H4 (cell line): ENCODE measurements at places on chromosomes 1 and 21. TPM values are rescaled to one million over a fixed set of nuclear protein-coding genes. Genes with fewer than 3 reads are reported as not detected.

- DNase-seq, result no peak
Observed at GRCh38 chr1:114081437-114082303, 72.0 kb downstream of the SYT6 start.

DNA sequence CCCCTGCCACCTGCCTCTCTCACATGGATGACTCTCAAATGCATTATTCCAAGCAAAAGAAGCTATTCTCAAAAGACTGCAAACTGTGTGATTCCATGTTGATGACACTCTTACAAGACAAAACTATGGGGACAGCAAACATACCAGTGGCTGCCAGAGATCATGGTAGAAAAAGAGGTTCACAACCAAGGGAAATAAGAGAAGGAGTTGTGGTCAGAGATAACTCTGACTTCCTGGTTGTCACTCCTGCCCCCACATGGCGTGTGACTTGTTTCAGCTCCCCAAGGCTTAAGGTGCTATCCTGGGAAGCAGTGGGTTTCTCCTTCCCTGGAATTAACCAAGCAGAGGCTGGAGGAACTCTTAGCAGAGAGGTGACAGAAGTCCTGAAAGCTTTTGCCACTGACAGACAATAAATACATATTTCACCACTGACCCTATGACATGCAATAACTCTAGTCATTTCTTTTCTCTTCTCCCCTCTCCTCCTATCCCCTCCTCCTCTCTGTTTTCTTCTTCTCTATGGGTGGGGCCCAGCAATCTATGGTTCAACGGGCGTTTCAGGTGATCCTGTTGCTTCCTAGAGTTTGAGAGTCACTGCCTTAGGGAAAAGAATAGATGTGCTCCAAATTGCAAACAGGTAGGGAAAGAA is 185.1 kb downstream of the FCRL5 start:
- DNase-seq, result no peak

Gene RHBDL2
- total RNA-seq, result not detected in 2 replicates

DNA sequence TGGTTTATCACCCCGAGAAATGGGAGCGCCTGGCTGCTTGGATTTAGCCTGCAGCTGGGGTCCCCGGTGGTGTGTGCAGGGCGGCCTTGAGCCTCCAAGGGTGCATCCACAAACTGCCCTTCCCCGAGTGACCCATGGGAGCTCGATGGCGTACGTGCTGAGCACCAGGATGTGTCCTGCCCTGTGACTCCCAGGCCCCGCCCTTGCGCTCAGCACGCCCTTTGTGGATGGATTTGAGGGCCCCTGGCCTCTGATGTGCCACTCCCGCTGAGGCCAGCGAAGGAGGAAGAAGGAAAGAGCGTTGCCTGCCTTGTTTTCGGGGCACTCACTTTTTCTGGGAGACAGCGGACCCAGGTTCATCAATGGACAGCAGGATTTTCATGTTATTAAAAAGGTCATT is 1.7 kb upstream of the TFF3 start:
- no peak for DNase-seq

Gene RSRP1
- 23.1 and 31.2 TPM in 2 replicates for total RNA-seq

DNA sequence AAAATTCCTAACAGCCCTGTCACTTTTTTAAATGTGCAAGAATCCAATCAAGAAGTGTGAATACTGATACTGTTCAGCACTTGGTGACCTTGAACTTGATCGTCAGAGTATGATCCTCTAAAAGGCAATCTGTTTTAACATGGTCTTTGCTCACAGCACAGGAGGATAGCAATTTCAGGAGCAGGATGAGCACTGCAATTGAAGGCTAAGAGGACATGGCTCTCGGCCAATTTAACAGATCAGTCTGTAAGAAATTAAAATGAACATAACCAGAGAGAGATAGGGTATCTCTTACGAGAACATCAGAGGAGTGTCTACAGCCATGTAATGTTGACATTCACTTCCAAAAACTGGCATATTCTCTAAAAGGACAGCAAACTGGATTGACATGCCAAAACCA is 243.1 kb downstream of the LTN1 start:
- DNase-seq, result no peak

Gene NHLH1
- 0.04 TPM in 1 of 2 replicates, not detected in the other for total RNA-seq

GRCh38 chr1:223011505-223011856 is 131.6 kb downstream of the TLR5 start:
- DNase-seq, result no peak

Gene FNDC10
- 0.85 and 1.2 TPM in 2 replicates for total RNA-seq

DNA sequence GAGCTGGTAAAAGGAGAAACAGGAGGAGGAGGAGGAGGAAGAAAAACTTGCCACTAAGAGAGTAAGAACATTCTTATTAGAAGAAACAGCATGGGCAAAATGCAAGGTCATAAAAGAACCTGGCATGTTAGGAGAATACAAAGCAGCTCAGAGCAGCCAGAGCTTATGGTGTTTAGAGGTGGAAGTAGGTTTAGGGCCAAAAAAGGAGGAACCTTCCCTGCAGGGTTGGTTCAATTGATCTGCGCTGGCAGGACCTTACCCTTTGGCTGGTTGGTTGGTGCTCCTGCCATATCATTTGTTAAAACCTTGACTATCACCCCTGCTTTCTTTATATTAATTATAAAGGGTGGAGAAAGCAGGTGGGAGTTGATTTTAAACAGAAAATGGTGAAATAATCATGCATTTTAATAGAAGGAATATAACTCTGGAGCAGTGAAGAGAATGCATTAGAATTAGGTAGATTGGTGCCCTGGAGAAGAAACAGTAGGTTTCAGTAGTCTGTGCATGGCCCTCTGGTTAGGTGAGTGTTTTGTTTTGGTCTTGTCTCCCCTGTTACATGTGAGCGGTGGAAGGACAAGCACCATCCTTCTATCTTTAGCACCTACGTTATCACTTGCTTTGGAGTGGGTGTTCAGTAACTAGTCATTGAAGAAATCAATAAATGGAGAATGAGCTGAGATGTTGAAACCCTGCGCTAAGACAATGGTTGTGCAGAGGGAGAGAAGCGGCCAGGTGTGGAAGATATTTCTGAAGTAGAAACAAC is 110.4 kb upstream of the NGF start:
- no peak for DNase-seq

- no peak for DNase-seq
Observed at GRCh38 chr1:41609166-41609883, 124.8 kb upstream of the EDN2 start.

Gene TMPRSS15
- total RNA-seq, result 0.37 and 1.4 TPM in 2 replicates

Gene RAVER2
- 17.4 and 19.8 TPM in 2 replicates for total RNA-seq

DNA sequence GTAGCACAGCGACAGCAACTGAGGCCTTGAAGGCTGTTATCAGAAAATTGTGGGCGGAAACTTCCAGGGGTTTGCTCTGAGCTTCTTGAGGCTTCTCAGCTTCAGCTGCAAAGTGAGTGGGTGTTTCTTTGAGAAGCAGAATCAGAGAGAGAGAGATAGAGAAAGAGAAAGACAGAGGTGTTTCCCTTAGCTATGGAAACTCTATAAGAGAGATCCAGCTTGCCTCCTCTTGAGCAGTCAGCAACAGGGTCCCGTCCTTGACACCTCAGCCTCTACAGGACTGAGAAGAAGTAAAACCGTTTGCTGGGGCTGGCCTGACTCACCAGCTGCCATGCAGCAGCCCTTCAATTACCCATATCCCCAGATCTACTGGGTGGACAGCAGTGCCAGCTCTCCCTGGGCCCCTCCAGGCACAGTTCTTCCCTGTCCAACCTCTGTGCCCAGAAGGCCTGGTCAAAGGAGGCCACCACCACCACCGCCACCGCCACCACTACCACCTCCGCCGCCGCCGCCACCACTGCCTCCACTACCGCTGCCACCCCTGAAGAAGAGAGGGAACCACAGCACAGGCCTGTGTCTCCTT is at the start of gene FASLG:
FASLG (plus strand) TSS at position 233 of the 583 bp plus-strand sequence; CDS start at position 332, 99 bp downstream.
- DNase-seq, result no peak

GRCh38 chr1:58784758-58785441 is 1.1 kb upstream of the JUN start:
- peak; percentile 90 for DNase-seq

GRCh38 chr1:70948396-70949017 is 99.1 kb downstream of the PTGER3 start:
- DNase-seq, result no peak

Gene BATF3
- 3.8 and 6.5 TPM in 2 replicates for total RNA-seq

Gene TEKT2
- total RNA-seq, result not detected in 2 replicates

DNA sequence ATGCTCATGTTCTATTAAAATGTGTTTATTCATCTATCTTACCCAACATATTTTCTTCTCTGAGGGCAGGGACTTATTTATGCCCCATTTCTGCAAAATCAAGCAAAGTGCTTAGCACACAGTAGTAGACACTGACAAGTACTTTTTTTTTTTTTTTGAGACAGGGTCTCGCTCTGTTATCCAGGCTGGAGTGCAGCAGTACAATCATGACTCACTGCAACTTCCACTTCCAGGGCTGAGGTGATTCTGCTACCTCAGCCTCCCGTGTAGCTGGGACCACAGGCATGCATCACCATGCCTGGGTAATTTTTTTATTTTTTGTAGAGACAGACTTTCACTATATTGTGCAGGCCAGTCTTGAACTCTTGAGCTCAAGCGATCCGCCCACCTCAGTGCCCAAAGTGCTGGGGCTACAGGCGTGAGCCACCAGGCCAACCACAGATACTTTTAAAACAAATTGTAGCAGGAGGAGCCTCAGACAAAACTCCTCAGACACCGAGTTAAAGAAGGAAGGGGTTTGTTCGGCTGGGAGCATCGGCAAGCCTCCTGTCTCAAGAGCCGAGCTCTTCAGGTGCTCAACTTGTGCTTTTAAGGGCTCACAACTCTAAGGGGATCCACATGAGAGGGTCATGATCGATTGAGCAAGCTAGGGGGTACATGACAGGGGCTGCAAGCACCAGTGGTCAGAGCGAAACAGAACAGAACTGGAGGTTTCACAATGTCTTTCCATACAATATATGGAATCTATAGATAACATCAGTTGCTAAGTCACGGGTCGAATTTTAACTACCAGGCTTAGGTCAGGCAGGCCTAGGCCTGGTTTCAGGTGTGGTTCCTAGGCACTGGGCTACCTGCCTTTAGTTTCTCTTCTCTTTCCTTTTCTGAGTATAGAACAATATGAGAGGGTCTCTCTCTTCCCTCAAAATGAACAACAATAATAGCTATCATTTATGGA is 5.7 kb upstream of the TMEM167B start:
- DNase-seq, result peak; percentile 65

- DNase-seq, result peak; percentile 68
Observed at GRCh38 chr21:31282095-31282709, 61.9 kb downstream of the TIAM1 start.

DNA sequence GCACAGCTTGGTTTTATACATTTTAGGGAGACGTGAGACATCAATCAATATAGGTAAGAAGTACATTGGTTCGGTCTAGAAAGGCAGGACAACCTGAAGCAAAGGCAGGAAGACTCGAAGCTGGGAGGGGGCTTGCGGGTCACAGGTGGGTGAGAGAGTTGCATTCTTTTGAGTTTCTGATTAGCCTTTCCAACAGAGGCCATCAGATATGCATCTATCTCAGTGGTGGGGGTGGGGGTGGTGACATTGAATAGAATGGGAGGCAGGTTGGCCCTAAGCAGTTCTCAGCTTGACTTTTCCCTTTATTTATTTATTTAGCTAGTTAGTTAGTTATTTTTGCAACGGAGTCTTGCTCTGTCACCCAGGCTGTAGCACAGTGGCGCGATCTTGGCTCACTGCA is 85.6 kb downstream of the WDR4 start:
- DNase-seq, result no peak

DNA sequence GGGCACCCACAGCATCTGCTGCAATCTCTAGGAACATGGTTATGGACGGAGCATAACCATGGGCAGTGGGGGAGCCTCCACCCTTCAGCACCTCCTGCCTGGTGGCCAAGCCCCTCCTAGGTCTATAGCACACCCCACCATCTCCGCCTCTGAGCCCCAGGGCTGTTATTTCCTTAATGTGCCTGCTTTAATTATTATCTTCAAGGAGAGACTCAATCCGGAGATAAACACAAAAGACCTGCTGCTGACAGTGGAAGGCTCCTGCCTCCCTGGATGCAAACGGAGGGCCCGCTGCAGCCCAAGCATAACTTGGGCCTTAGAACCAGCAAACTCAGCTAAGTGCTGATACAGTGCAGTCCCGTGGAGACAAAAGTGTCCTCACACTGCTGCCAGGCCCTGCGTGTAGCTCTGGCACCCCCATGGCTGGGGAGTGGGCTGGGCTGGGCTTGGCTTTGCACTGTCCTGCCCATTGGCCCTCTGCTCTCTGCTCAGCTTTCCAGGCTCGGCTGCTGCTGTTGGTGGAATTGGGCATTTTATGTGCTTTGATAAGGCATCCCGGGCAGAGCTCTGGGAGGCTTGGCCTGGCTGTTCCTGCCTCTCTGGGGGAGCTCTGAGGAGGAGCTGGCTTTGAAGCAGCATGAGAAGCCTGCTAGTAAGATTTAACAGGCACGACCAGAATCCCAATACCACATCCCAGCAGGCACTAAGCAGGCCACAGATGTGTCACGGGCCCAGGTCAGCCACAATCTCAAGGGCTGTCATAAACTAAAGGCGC is 620.2 kb downstream of the PTPRU start:
- DNase-seq, result no peak

GRCh38 chr1:225921734-225922709 is 2.0 kb downstream of the PYCR2 start:
- no peak for DNase-seq

DNA sequence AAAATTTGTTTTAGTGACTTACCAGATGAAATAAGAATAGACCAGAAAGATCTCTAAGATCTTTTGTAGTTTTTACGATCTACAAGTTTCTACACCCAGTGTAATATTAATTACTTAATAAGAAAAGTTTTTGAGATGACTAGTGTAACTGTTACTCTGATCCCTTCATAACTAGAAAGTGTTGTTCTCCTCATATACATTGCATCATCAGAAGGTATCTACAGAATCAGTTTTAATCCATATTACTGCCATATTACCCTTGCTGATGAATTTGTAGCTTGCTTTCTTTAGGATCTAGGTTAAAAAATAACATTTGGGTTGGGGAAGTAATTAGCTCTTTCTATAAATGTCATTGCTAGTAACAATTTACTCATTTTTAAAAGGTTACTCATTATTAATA is 72.5 kb downstream of the GPR161 start:
- no peak for DNase-seq

Gene YBEY
- total RNA-seq, result 38.2 and 42.9 TPM in 2 replicates

Gene MT1HL1
- not detected in 2 replicates for total RNA-seq

GRCh38 chr1:26784023-26784871 is 3.5 kb upstream of the PIGV start:
- DNase-seq, result peak; percentile 44

- no peak for DNase-seq
Observed at GRCh38 chr1:71918630-71919029, 363.7 kb downstream of the NEGR1 start.

GRCh38 chr1:25198663-25199252 is 33.5 kb downstream of the SYF2 start:
- no peak for DNase-seq

Gene TPRG1L
- 10.9 and 11.7 TPM in 2 replicates for total RNA-seq

Gene SNX7
- total RNA-seq, result 55.8 and 63.5 TPM in 2 replicates

DNA sequence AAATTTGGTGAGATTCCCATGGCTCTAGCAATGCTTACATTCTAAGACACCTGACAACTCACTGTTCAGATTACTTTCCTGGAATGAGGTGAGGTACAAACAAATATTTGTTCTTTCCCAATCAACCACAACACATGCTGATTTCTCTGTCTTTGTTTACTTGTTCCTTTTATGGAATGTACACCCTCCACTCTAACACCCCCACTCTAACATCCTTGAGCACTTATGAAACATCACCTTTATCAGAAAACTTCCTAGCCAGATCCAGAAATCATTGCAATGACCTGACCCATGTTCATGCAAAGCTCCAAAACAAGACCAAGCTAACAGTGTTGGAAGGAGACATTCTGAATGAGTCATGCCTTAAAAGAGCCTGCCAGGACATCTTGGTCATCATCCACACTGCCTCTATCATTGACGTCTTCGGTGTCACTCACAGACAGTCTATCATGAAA is 35.5 kb downstream of the HSD3B1 start:
- DNase-seq, result no peak

Gene FCRL6
- total RNA-seq, result not detected in 2 replicates

GRCh38 chr21:42564561-42564971 is 50.9 kb downstream of the SLC37A1 start:
- DNase-seq, result no peak

Gene GPATCH4
- total RNA-seq, result 31.8 and 49.3 TPM in 2 replicates

Gene PRDM16
- 0.14 and 0.97 TPM in 2 replicates for total RNA-seq
